ENCODE measurements at places on chromosomes 1 and 21. TPM values are rescaled to one million over a fixed set of nuclear protein-coding genes. Genes with fewer than 3 reads are reported as not detected.

GRCh38 chr1:209397371-209397770 is 186.1 kb upstream of the CAMK1G start:
- peaks cover 36% of the 10 kb centered on the region for H3K4me1 ChIP-seq
- no peaks in the 10 kb centered on the region for H3K36me3 ChIP-seq
- no peak for DNase-seq
- H3K27me3 ChIP-seq: no peaks in the 10 kb centered on the region

- H3K4me3 ChIP-seq: no peak overlapping the region
- no peaks in the 10 kb centered on the region for H3K4me1 ChIP-seq
- no peaks in the 10 kb centered on the region for H3K36me3 ChIP-seq
Observed at GRCh38 chr1:64711266-64711665, 33.6 kb upstream of the RAVER2 start.

FAM229A gene
- total RNA-seq: 1.8 TPM

OR2T10 gene
- total RNA-seq: not detected
